ENCODE measurements at places on chromosomes 7 and 10. TPM values are rescaled to one million over a fixed set of nuclear protein-coding genes. Genes with fewer than 3 reads are reported as not detected.

GRCh38 chr10:60235001-60235400, 154.7 kb downstream of the ANK3 start:
- no peak for DNase-seq

- no peak for DNase-seq
Measured at GRCh38 chr10:117139581-117140524, 1.8 kb upstream of the VAX1 start.

- DNase-seq, result no peak
Measured at GRCh38 chr10:98384531-98385133, 30.4 kb downstream of the PYROXD2 start.

DNA sequence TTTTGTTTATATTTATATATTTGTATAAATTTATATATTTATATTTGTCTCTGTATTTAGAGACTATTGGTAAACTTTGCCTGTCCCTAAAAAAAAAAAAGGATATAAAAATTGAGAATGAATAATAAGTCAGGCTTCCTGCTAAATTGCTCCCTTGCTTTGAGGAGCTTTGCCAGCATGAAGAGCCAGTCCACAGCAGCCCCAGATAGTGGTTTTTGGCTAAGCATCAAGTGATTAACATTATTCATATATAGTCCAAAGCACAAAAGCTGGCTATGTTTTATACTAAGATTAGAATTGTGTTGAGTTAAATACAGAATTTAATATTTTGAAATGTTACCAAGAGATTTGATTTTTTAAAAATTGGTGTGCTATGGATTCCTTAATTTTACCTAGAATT, 264.9 kb upstream of the FERD3L start:
- DNase-seq, result no peak

GRCh38 chr7:7565746-7566650, 686 bp upstream of the MIOS start:
- DNase-seq, result no peak

- no peak for DNase-seq
Measured at GRCh38 chr10:31707093-31708039, 221.3 kb downstream of the ARHGAP12 start.

DNA sequence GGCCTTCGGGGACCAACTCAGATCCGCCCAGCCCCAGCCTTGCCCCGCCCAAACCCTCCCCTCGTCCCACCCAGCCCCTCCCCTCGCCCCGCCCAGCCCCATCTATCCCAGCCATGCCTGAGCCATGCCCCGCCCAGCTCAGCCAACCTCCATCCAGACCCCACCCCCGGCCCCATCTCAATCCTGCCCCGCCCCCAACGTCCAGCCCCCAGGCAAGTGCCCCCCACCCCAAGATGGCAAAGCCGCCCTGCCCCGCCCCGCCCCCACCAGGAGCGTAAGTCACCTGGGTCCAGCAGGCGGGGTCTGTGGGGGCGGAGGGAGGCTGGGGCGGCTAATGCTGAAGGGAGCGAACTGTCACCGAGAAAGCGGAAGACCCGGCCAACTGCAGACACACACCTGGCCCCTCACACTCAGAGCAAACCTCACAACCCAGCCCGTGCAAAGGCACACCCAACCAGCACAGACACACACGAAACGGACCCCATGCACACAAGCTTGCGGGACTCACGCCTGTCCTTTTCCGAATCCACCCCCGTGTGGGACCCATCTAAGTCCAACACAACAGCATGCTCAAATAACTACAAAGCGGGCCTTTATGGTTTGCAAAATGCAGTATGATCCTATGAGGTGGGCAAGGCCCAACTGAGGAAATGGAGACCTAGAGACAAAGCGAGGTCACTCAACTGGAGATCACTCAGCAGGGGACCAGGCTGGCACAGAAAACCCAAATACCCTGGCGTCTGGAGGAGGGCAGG, 11.5 kb upstream of the OGA start:
- peak; percentile 60 for DNase-seq

DNA sequence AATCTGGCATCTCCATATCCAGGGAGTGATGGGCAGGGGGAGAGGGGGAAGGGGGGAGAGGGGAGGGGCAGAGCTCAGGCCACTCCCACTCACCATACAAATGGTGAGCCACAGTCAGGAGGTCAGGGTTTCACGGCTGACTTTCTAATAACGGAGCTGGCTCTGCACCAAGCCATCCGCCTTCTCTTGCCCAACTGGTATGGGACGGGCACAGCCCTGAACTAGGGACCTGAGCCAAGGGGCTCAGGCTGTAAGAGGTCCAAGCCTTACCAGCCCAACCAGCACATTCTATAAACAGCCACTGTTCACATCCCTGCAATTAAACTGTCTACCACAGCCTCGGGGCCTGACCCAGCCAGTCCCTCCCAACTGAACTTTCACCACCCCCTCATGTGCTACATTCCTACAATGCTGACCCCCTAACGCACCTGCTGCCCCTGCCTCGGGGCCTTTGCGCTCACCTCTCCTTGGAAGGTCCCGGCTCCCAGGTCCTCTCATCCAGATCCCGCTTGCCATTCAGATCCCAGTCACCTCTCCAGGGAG, 32.5 kb downstream of the RGS10 start:
- DNase-seq, result no peak

GRCh38 chr7:107591421-107591820, 11.4 kb downstream of the BCAP29 start:
- no peak for DNase-seq

DNA sequence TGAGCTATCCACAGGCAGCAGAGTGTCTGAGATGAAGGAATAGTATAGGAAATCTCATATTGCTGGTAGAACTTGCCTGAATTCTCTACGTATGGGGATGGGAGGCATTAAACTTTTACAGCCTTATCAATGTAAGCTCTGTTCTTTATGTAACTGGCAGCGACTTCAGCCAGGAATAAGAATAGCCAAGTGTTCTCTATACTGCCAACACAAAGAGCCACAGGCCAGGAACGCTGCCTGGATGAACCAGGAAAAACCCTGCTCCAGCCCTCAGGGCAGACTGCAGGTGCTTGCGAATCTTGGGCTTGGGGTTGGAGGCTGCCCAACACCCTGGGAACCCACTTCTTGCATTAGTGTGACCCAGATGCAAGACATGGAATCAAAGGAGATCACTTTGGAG, 6.1 kb upstream of the OLAH start:
- DNase-seq, result no peak

DNA sequence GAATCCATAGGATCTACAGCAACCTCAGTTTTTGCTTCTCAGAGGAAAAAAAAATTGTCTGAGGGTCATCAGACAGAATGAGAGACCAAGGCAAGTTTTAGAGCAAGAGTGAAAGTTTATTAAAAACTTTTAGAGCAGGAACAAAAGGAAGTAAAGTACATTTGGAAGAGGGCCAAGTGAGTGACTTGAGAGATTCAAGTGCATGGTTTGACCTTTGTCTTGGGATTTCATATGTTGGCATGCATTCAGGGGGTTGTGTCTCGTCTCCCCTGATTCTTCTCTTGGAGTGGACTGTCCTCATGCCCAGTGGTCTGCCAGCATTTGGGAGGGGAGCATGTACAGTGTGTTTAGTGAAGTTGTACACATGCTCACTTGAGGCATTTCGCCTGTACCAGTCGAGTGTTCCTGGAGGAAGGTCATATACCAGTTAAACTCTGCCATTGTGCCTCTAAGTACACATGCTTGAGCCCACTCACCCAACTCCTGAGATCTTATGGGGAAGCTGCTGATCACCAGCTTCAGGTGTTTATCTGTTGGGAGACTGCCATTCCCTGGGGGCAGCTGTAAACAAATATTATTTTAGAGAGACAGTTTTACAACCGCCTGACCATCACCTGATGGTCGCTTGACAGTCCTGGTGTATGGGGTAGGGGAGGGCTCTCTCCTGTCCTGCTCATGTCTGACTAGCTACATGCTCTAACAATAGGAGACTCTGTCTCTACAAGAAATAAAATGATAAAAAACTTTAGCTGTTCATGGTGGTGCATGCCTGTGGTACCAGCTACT, 109.4 kb downstream of the EEPD1 start:
- no peak for DNase-seq

RBM33 gene
- 70.8 TPM for total RNA-seq

DNA sequence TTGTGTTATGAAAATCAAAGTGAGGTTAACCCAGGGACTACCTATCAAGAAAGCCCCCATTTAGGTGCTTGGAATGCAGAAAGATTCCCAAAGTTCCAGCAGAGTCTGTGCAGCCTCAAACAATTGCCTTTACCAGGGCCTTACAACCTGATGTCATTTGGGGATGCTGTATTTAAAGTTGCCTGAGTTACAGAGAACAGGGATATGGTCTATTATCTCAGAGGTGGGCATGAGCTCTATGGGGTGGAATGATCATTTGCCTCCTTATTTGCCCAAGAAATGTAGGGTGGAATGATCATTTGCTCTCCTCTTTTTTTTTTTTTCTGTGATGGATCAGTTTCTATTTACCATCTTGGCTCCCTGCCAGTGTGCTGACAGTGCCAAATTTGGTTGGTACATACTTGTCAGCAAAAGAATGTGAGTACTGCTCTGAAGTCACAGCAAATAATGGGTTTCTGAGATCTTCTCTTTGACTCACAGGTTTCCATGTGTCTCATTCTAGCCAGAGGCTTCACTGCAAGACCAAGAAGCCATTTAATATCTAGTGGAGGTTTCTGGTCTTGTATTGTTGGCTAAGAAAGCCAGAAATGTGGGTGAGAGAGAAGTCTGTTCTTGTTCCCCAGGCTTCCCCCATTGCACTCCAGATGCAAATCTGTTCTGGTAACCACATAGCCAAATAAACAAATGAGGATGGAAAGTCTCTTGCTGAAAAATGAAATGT, 45.5 kb upstream of the ZNRF2 start:
- peak; percentile 82 for DNase-seq

- DNase-seq, result no peak
Measured at GRCh38 chr10:7261351-7261750, 149.5 kb downstream of the SFMBT2 start.

ABCF2 gene
- 33.9 TPM for total RNA-seq

DNA sequence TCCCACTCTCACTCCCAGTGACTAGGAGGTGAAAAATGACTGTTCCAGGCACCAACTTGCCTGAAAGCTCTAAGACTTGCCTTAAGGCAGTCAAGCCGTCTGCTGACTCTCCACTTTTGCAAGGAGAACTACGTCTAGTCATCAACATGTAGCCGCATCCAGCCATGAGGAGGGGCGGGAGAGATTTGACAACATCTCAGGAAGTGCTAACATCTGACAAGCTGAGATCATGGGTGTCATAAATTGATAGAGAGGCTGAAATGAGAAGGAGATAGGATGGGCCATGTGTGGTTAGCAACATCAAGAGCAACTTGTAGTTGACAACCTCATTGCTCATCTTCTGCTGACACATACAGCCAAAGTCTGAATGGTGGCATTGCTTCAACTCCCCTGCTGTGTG, 9.0 kb upstream of the TBXAS1 start:
- DNase-seq, result no peak

- no peak for DNase-seq
Measured at GRCh38 chr10:114957673-114958072, 19.7 kb downstream of the TRUB1 start.
